Right cardiac atrium (tissue), 5 donors: ENCODE measurements at places on chromosomes 6 and 20. TPM values are rescaled to one million over a fixed set of nuclear protein-coding genes. Genes with fewer than 3 reads are reported as not detected.

DNA sequence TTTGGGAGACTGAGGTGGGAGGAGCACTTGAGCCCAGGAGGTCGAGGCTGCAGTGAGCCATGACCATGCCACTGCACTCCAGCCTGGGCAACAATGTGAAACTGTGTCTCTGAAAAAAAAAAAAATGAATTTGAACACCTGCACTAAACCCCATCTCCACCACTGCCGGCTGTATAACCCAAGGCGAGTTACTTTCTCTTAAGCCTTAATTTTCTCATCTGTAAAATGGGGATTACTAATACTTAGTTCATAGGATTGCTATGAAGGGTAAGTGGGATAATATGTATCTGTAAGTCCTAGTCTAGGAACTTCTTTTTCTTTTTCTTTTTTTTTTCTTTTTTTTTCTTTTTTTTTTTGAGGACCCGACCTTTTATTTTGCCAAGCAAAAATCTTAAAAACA is 61.5 kb downstream of the SHLD1 start:
- no peak for DNase-seq

DNA sequence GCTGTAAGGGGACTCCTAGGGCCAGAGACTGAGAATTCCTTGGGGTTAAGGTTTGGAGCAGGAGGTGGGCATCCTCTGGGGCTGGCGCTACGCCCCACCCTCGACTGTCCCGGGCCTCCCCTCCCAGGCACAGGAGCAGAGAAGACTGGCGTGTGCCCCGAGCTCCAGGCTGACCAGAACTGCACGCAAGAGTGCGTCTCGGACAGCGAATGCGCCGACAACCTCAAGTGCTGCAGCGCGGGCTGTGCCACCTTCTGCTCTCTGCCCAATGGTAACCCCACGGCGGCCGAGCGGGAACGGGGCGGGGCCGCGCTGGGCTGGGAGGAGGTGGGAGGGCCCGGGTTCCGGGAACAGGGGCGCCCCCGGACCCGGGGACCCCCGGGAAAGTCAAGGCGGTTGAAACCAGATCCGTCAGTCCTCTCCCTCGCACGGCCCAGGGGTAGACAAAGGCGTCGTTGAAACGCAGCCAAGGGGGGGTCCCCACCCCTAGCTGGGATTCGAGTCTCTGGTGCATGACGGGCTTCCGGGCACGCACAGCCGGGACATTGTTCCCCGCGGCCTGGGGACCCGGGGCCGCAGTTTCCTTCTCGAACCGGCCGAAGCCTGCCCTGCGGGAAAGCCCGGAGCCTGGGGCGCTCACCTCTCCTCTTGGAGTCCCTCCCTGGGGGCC is 844 bp downstream of the WFDC2 start:
- DNase-seq, result peak; percentile 77

DNA sequence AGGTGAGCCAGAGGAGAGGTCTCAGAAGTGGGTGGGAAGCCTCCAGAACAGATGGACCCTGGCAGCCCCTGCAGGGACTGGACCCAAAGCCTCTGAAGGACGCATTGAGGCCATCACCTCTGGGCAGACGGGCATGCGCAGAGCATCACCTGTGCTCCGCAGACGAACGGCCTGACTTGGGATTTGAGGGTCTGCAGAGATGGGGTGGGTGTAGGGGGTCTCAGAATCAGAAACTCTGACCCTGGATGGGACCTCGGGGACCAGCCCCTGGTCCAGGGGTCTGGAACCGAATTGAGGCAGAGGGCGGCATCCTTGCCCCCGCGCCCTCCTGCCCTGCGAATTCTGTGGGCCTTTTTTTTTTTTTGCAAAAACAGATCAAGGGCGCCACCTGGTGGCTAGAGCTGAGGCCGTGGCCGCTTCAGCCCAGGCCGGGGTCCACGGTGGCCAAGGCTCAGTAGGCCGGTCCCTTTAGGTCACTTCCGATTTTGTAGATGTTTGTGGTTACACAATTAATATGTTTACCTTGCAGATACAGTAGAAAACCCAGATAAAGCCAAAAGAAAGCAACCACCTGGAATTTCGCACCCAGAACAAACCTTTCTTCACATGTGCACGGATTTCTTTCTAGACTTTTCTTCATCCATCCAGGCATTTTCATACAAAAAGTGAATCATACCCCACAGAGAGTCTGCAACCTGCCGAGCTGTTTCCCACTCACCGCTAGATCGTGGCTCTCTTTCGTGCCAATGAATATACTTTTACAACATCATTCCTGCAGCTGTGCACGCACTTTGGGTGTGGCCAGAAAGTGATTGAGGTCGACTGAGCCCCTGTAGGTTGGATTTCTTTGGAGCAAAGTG is 25.9 kb downstream of the ZBP1 start:
- peak; percentile 48 for DNase-seq

DNA sequence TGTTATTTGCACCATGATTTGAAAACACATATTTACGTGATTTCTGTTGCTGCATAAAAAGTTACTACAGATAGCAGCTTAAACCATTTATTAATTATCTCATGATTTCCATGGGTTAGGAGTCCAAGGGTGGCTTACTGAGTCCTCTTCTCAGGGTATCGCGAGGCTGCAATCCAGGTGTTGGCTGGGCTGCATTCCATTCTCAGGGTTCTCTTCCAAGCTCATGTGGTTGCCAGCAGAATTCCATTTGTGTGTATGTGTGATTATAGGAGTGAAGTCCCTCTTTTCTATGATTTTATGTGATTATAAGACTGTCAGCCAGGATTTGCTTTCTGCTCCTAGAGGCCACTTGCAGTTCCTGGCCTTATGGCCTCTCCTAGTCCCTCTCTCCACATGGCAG is 135.1 kb downstream of the FAM83B start:
- DNase-seq, result no peak

- no peak for DNase-seq
Observed at GRCh38 chr6:83057705-83058321, 7.8 kb downstream of the UBE3D start.

- DNase-seq, result no peak
Observed at GRCh38 chr6:45494416-45495135, 116.8 kb upstream of the SUPT3H start.

RAET1L gene
- not detected for total RNA-seq

BPIFB2 gene
- total RNA-seq, result not detected

GRCh38 chr6:35583893-35584688 is 71.4 kb upstream of the TULP1 start:
- DNase-seq, result peak; percentile 65

DEFB115 gene
- not detected for total RNA-seq

GRCh38 chr20:14726591-14726990 is 389.2 kb upstream of the FLRT3 start:
- no peak for DNase-seq

DNA sequence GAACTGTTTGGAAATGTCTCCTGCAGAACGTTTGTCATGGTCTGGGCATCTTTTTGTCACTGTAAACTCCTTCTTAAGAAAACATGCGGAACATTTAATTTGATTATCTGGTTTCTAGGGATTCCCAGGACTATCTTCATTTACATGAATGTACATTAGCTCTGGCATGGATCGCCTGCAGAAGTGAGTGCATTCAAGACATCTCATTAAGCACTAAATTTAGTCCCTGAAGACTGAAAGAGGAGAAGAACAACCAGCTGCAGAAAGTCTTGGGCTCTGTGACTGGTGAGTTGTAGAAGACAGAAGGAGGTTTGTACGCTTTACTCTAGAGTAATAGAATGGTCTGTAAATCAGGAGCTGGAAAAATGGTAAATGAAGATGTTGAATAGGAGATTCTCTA is 540.7 kb downstream of the BCKDHB start:
- DNase-seq, result no peak

- DNase-seq, result no peak
Observed at GRCh38 chr6:23688650-23689049, 437.4 kb upstream of the NRSN1 start.

DNA sequence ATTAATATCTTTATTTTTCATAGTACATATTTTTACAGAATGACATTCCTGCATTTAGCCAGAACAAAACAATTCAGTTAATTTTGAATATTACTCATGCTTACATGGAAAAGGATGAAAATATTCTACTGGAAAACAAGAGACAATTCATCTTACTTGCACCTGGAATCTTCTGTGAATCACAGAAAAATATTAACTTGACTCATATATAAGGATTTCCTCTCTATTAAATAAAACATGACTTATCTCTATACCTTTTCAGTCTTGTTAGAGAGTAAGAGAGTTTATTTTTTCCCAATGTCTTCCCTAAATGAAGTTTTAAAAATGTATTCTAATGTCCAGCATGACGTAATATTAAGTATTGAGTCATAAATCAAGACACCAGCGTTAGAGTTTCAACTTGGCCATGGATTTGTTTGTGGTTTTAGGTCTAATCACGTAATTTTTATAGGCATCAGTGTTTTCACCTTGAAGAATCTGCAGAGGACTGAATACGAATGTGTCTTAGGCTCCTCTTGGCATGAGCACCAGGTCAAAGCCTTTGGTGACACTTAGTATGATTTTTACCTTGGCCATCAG is 445.1 kb upstream of the JAG1 start:
- DNase-seq, result no peak

F13A1 gene
- total RNA-seq, result 140 TPM

DNA sequence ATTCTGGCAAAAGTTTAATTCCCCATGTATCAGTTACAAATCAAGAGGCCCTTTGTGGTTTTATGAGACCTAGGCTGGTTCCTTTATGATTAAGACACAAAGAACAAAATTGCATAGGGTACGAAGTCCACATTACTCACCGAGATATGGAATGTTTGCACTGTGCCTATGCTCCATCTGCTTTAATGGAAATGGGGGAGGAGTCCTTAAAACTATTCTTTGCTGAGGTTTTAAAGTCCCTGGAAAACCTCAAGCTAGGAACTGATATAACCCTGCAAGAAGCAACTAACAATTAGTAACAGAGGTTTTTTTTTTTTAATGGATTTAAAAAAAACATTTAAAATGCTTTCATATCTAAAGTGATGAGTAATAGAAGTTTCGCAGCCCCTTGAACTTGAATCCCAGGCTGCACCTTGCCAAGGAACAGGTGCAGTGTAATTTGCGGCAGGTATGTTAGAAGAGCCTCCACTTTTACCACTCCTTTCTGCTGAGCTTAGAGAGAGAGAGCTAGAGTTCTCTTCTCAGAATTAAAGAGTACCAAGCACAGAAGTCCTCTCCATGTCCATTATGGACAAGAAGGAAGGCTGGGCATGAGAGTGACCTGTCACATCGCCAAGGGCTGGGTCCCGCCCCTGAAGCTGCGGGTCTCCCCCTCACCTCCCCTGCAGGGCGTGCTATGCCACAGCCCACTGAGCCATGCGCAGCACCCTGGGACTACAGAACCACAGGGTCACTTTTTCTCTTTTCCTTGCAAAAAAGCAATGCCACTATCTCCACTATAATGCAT is 2.3 kb downstream of the SERPINB1 start:
- DNase-seq, result peak; percentile 64

SNAP91 gene
- not detected for total RNA-seq
